ENCODE measurements at places on chromosomes 1 and 21.
A peak's percentile ranks its signal among the peaks of the same experiment; 100 is the strongest.

- no peak for DNase-seq
Measured at GRCh38 chr1:200213392-200213791, 185.9 kb downstream of the NR5A2 start.

- DNase-seq: no peak
Measured at GRCh38 chr1:204241050-204241449, 27.3 kb upstream of the GOLT1A start.

DNA sequence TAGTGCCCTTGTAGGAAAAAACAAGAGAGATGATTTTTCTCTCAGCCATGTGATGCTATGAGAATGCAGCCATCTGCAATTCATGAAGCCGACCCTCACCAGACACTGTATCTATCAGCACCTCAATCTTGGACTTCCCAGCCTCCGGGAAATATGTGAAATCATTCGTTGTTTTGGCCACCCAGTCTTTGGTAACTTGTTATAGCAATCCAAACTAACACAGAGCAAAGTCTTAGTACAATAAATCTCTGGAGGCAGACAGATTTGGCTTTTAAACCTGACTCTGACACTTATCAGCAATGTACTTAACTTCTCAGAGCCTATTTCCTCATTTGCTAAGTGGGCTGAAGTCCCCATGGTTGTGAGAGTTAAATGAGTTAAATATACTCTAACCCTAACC is 5.1 kb upstream of the MED18 start:
- no peak for DNase-seq

GRCh38 chr1:62398377-62398776 is 38.5 kb upstream of the USP1 start:
- DNase-seq: no peak

DNA sequence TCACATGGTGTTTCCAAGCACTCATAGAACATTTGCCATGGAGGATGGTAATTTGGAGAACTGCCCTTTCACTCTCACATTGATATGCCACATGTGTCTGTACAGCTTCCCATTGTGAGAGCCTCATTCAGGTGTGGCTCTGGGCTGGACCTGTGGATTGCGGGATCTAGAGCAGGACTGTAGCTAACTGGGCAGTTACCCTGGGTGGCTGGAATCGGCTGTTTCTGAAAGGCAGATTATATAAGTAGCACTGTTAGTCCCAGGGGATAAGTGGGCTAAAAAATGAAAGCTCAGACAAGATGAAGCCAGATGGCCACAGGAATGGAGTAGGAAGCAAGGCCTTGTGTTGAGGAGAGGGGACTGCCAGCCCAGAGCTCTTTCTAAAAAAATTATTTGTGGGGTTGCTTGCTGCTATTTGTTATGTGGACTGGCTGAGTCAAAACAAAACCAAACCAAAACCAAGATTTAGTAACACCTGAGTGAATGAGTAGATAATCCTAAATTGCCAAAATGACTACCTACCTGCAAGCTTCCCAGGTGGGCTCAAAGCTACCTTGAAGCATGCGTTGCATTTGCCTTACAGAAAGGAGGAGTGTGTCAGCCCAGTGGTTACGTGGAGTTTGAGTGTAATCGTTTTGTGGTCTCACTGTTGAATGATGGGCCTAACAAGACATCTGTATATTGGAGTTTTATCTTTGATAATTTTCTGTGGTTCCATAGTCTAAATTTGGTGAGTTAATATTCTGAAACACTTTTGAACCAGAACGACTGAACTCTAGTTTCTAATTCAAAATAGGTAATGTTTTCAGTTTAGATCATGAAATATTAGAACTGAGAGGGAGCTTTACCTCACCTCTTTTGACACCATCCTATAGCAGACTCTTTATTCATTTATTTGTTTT is 58.0 kb downstream of the SDCCAG8 start:
- no peak for DNase-seq

- no peak for DNase-seq
Measured at GRCh38 chr1:177558372-177558771, 387.6 kb downstream of the BRINP2 start.

DNA sequence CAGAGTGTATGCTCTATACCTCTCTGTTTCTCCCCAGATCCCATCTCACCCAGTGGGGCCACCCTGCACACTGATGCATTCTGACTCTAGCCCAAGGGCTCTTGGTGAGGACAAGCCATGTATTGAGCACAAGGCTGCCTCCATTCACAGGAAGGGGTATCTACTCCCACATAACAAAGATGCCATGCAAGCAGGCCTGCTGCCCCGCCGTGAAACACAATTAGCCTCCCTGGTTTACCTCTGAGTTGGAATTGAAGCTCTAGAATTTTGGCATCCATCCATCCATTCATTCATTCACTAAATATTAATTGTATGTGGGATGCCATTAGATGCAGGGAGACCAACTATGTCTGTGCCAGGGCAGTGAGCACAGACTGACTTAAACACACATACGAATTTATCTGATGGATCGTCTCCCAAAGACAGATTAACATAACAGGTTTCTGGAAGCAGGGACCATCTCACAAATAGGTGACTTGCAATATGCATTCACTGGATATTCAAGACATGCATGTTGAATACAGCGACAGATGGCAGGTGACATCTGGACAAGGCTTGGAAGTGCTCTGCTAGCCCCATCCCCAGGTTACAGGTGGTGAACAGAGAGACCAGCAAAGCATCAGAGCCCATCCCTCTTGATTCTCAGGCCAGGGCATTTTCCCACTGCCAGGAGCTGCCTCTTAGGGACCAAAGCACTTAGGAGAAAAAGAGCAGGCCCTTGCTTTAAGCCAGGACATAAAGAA is 34.3 kb downstream of the TRABD2B start:
- DNase-seq: no peak

- no peak for DNase-seq
Measured at GRCh38 chr1:203364094-203364801, 13.3 kb upstream of the FMOD start.

DNA sequence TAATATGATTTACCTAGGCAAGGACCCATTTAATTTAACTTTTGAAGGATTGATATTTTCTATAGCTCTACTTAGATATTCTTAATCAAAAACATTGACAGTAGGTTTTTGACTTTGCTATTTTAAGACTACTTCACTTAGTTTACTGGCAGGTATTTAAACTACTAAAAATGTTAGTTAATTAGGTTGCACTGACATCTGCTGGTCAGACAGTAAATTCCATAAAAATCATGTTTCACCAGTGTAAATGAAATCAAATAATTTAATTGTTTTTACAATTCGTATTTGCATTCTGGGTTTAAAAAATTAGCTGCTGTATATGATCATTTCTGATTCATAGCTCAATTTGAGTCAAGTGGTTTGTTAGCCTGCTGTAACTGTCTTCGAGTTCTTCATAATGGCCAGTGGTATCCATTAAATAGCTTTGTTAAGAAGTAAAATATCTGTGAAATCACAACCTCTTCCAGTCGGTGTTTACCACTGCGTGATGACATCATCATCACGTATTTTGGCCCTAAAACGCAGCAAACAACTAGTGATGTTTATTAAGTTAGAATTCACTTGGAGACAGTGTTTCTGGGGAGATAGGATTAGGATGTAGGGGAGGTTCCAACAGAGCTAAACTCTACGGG is 26.2 kb downstream of the EXTL2 start:
- peak; percentile 24 for DNase-seq

GRCh38 chr1:39679821-39680220 is 7.9 kb upstream of the NT5C1A start:
- DNase-seq: no peak

DNA sequence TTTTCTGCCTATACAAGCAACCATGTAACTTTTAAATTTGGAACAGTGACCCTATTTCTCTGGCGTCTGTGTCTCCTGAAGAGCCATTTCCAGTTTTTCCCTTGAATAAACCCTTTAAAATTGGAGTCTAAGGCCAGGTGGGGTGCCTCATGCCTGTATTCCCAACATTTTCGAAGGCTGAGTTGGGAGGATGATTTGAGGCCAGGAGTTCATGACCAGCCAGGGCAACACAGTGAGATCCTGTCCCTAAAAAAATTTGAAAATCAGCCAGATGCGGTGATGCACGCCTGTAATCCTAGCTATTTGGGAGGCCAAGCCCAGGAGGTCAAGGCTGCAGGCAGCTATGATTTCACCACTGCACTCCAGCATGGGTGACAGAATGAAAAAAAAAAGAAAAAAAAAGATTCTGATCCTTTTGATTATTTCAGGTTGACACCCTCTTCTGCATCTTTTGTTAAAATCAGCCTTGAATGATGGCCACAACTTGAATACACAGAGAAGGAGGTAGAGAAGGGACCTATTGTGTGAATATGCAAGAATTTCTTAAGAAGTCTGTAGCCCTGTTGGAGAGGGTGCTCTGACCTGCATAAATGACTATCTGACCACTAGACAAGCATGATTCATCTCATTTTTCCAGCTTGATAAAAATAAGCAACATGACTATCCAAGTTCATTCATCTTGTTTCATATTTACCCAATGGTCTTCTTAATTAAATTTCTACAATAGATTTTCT is 40.2 kb upstream of the PARP1 start:
- DNase-seq: no peak

- no peak for DNase-seq
Measured at GRCh38 chr1:78839704-78840277, 166.7 kb downstream of the ADGRL4 start.

DNA sequence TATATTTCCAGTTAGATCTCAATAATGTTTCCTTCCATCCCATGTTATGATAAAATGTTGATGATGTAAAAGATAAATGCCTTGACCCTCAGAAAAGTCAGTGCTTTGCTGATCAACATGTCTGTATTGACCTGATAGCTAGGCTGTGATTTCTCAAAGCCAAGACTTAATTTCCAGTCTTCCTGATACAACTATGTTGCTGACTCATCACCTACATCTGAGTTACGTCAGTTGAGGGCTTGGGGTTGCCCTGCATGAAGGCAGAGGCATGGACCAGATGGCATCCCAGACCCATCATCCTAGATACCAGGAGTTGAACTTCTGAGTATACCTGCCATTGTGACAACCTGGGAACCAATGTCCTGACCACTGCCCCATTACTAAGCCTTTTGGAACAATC is 4.8 kb downstream of the LCE1D start:
- no peak for DNase-seq

GRCh38 chr1:59901770-59902388 is 24.7 kb downstream of the CYP2J2 start:
- DNase-seq: no peak

GRCh38 chr1:65471213-65471833 is 50.9 kb downstream of the LEPR start:
- no peak for DNase-seq

DNA sequence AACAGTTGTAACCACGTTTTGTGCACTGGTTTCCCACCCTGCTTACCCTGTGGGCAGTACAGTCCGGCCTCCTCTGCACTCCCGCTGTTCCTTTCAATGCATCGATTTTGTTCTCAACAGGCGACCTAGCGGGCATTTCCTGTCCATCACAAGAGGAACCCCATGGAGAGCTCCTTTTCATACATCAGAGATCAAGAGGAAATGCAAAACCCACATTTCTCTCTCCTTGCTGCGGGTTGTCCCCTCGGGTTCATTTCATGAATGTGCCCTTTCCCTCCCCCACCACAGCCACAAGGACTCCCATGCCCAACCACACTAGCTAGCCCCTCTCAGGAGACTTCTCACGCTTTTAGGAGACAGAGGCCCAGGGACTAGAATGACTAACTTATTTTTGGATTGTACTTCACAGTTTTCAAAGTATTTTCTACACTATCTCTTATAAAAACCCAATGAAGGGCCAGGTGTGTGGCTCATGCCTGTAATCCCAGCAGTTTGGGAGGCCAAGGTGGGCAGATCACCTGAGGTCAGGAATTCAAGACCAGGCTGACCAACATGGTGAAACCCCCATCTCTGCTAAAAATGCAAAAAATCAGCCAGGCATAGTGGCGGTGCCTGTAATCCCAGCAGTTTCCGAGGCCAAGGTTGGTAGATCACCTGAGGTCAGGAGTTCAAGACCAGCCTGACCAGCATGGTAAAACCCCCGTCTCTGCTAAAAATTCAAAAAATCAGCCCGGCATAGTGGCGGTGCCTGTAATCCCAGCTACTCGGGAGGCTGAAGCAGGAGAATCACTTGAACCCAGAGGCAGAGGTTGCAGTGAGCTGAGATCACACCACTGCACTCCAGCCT is 18.4 kb downstream of the ATP1A4 start:
- peak; percentile 83 for DNase-seq

DNA sequence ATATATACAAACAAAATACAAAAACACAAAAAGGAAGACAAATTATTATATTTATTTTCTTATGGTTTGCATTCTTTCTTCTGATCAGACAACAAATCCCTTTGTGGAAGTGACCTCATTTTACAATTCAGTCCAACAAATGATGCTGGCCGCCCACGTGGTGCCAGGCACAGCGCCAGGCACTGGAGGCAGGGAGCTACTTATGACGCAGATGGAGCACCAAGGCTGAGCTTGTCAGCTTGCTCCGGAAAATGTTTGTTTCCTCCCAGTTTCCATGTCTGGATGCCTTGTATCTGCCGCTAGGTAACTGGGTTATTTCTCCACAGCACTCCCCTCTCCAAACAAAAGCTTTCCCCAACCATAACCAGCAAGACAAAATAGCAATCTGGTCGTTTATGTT is 30.7 kb upstream of the CD34 start:
- DNase-seq: peak; percentile 8

- no peak for DNase-seq
Measured at GRCh38 chr1:71882637-71883036, 399.7 kb downstream of the NEGR1 start.

- no peak for DNase-seq
Measured at GRCh38 chr1:11741919-11742558, 6.1 kb downstream of the AGTRAP start.

DNA sequence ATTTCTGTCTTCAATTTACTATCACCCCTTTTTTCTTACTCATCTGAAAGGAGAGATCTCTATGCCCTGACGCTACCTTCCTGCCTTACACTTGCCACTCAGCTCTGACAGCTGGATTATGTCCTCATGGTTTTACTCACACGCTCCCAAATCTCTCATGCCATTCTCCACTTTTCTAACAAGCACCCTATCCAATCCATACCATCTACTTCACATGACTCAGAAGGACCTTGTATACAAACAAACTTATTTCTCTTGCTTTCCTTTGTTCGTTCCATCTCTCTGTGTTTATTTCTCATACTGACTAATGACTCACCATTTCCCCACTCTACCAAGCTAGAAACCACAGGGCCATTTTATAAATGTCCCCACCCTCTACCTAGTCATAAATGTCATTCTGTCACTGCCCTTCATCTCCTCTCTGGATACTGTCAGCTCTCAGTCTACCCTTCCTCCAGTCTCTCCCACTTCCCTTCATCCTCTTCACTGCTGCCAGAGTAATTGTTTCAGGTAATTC is 87.3 kb downstream of the USP24 start:
- no peak for DNase-seq

GRCh38 chr1:115067161-115067859 is 22.0 kb downstream of the TSPAN2 start:
- DNase-seq: no peak

GRCh38 chr1:116474921-116475849 is 95.6 kb downstream of the CD58 start:
- DNase-seq: no peak

DNA sequence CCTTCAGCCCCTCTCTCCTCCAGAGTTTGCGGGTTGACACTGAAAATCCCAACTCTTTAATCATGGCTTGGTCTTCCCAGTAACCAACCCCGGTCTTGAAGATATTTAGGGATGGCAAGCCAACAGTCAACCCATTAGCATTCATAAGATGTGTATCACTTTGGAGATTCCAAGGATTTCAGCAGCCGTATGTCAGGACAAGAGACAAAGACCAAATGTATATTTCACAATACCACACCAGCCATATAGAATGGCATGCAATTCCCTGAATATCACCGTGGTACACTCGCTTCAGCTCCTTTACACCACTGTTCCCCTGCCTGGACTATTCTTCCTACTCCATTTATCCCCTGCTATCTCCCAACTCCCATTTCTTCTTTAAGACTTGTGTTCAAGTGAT is 109.2 kb downstream of the CSMD2 start:
- DNase-seq: no peak
